ENCODE measurements at places on chromosomes 2 and 18.

GRCh38 chr18:8709248-8710059 lies 4.1 kb downstream of the MTCL1 start:
- no peak for DNase-seq

GRCh38 chr2:144935736-144936135 lies 415.8 kb upstream of the ZEB2 start:
- DNase-seq, result no peak

DNA sequence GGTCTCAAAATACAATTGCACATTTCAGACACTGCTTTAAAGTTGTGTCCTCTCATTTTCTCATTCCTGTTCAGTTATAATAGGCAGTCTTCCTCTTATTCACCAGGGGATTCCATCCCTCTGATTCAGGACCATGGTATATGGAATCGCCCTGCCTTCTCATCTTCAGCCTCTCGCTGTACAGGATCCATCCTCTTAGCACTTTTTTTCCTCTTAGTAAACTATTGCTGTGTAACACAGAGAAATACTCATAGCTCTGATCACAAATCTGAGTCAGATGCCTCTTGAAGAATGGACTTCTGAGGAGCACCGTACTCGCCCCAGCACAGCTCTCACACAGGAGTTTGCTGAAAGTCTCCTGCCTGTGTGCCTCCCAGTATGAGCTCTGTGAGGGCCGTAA lies 11.3 kb downstream of the RMP24 start:
- DNase-seq, result no peak

DNA sequence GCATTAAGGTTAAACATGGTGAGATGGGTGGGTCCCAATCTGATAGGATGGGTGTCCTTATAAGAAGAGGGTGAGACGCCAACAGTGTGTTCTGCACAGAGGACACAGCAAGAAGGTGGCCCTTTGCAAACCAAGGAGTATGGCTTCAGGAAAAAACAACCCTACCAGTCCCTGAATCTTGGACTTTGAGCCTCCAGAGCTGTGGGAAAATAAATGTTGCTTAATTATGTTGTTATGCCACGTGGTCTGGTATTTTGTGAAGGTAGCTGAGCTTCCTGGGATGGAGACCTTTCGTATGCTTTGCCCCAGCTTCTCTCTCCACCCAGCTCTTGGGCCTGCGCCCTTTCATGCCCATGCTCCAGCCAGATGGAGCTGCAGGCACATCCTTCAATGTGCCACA lies 114.2 kb upstream of the EPC2 start:
- no peak for DNase-seq

DNA sequence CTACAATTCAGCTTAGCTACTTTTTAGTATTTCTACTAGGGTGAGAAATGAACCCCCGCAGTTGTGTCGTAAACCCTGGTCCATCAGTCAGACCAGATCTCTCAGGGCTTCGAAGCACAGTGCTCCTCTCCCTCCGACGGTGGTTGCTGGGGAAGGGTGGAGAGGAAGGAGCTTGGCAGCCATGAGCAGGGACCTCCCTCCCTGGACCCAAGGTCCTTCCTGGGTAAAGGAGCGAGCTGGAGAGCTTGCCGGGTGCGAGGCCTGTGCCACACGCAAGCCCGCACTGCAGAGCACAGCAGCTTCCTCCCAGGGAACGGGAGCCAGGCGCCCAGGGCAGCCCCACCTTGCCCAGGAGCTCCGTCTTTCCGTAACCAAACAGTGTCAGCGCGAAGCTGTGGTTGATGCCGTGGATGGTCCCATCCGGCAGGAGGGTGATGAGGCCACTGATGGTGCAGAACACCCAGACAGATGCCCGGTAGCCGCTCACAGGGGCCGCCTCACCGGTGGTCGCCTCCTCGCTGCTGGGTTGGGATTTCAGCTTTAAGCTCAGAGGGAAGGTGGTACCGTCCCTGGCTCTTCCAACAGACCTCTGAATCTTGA lies 12.5 kb downstream of the PASK start:
- DNase-seq, result no peak

DNA sequence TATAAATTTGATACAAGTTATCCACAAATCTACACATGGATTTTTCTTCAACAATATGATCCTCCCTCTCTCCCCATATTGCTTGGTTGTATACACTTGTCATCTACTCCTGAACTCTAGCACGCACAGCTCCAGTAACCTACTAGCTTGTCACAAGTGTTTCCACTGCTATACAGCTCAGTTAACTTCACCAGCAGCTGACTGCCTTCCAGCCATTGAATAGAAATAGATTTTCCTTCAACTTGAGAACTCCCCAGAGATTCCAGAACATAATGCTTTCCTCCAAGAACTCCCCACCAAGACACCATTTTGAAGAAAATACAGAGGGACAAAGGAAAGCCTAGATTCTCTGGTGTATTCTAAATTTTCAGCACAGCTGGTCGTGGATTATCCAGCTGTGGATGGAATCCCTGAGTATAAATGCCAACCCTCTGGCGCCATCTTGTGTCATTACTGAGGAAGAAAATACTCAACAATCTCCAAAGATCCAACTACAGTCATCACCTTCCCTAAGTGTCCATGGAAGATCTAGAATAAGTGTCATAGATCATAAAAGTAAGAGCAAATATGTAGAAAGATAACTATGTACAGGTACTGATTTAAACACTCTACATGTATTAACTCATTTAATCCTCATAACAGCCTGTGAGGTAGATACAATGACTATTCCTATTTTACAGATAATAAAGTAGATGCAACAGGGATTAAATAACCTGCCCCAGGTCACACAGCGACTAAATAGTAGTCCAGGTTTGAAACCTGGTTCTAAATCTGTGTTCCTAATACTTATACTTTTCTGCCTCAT lies 156.7 kb downstream of the ARHGAP28 start:
- no peak for DNase-seq

GRCh38 chr2:9160732-9161131 lies 45.9 kb upstream of the ASAP2 start:
- no peak for DNase-seq

- DNase-seq, result no peak
These were observed 111.8 kb downstream of the FSHR start for GRCh38 chr2:49042488-49042887.

- no peak for DNase-seq
These were observed 280.5 kb upstream of the PIK3C3 start for GRCh38 chr18:41674506-41674905.

- DNase-seq, result no peak
These were observed 128.2 kb upstream of the CXCR4 start for GRCh38 chr2:136246086-136246669.

- DNase-seq, result no peak
These were observed 142.7 kb upstream of the ST6GAL2 start for GRCh38 chr2:107028661-107029060.

- DNase-seq, result no peak
These were observed 2.1 kb upstream of the RNF152 start for GRCh38 chr18:61894751-61895524.

GRCh38 chr18:22141211-22141610 lies 28.2 kb upstream of the GATA6 start:
- DNase-seq, result no peak

DNA sequence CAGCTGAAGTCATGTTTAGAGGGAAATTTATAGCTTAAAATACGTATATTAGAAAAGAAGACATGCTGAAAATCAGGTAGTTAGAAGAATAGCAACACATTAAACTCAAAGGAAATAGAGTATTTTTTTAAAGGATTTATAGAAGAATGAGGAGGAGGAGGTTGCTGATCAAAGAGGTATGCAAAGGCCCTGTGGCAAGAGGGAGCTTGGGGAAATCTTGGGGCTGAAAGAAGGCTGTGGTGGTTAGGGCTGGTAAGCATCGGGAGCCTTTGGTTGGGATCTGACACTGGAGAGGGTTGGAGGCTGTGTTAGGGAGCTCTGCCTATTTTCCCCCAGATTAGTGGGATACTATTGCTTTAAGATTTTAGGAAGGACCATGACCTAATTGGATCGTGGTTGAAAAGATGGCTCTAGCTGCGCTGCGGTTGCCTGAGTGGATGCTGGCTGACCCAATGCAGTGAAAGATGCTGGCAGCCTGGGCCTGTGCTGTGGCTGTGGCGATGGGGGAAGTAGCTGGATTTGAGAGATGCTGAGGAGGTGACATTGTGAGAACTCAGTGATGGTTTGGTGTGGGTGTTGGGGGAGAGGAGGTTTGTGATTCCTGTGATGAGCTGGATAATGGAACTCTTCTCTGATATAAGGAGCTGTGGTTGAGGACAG lies 11.7 kb downstream of the DGKD start:
- DNase-seq, result no peak

DNA sequence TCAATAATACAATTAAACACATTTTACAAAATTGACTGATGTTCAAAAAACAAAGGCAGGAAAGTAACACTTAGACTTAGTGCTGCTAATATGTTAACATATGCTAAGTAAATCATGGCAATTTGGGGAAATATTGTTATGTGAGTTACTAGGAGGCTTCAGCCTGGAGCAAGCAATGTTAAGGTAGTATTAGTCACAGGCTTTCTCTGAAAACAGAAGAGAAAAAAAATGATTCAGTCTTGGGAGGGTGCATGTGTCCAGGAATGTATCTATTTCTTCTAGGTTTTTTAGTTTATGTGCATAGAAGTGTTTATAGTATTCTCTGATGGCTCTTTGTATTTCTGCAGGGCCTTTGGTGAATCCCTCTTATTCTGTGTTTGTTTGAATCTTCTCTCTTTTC lies 345.8 kb upstream of the TFPI start:
- DNase-seq, result no peak

GRCh38 chr2:9525266-9525665 lies 30.4 kb downstream of the ADAM17 start:
- DNase-seq, result no peak

GRCh38 chr2:88161446-88162244 lies 8.5 kb upstream of the THNSL2 start:
- no peak for DNase-seq

DNA sequence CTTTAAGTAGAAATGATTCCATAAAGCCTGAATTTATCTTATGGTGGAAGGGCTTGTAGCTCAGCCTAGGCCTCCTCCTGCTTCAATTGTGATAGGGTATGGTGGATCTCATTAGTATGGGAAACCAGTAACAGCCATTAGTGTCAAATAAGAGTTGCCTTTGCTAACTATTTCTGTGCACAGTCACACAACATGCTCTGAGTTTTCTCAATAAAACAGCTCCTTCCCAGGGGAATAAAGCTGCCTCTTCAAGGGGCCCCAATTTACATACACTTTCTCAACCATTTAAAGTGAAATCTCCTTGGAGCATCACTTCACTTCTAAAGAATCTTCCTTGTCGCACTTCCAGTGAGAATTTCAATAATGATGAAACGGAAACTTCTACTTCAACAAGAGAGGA lies 53.4 kb downstream of the KLF7 start:
- DNase-seq, result no peak

DNA sequence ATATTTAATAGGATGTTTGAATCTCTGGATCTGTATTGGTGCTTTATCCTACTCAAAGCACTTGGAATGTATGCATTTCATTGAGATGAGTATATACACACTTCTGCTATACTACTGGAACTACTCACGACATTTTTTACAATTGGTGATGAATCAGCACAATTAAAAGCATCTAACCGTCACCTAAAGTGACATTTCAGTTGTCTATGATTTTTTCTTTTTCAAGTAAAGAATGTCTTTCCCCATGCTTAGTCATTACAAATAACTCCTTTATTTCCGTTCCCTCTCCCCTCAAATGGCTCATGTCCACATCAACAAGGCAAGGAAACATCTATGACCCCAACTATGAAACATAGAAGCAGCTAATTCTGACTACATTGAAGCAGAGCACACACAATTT lies 77.3 kb downstream of the CLIP4 start:
- DNase-seq, result no peak

- no peak for DNase-seq
These were observed 14.1 kb upstream of the KLF11 start for GRCh38 chr2:10028988-10029874.

- DNase-seq, result no peak
These were observed 11.5 kb upstream of the NFATC1 start for GRCh38 chr18:79384151-79384807.

DNA sequence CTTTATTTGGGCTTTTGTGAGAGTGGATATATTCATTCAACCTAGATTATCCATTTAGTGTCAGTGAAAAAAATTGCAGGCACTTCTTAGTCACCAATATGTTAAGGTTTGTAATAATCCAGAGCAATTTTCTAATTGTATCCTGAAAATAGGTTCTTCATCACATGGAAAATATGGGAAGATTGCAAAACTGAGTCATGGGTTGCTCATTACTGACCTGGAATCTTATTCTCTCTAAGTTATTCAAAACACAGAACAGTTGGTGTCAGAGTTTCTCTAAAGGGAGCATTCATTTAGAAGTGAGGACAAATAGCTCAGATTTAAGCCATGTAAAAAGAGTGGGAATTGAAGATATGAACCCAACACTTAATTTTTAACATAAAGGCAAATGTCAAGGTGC lies 181.3 kb downstream of the IKZF2 start:
- no peak for DNase-seq

DNA sequence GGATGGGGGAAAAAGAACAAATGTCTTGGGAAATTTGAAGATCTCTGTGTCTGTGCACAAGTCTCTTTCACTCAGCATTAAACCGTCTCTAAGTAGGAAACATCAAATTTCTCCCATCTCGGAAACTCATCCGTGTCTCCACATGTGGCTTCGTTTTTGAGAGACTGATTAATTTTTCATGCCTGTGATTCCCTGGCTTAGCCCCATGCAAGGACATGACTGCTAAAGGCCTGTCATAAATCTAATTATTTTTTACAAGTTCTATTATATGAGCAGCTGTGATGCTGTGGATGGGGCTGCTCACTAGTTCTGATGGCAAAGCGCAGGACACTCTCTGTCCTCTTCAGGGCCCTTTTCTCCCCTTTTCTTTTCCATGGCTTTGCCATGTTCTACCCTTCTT lies 129.1 kb downstream of the RGPD3 start:
- DNase-seq, result no peak

GRCh38 chr2:202588647-202589581 lies 45.9 kb upstream of the FAM117B start:
- peak; percentile 50 for DNase-seq

GRCh38 chr2:235740821-235741220 lies 247.0 kb downstream of the AGAP1 start:
- no peak for DNase-seq
